ENCODE measurements at places on chromosomes 4 and X.

DNA sequence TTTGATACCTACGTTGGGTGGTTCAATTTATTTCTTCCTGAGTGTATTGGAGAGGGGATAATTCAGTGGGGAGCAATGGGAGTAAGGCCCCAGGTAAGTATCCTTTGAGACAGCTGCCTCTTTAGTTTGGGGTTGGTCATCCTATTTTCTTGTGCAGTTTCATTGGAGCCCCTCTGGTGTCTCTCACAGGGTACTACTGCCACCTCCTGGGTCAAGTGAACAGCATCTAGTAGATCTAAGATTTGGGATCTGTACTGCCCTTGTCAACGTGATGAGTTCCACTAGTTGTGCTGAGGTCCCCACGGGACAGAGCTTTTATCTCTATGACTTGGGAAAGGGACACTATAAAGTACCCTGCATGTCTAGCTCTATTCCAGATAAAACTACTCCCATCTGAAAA, 80.6 kb downstream of the PBDC1 start:
- peak; percentile 8 for DNase-seq

DNA sequence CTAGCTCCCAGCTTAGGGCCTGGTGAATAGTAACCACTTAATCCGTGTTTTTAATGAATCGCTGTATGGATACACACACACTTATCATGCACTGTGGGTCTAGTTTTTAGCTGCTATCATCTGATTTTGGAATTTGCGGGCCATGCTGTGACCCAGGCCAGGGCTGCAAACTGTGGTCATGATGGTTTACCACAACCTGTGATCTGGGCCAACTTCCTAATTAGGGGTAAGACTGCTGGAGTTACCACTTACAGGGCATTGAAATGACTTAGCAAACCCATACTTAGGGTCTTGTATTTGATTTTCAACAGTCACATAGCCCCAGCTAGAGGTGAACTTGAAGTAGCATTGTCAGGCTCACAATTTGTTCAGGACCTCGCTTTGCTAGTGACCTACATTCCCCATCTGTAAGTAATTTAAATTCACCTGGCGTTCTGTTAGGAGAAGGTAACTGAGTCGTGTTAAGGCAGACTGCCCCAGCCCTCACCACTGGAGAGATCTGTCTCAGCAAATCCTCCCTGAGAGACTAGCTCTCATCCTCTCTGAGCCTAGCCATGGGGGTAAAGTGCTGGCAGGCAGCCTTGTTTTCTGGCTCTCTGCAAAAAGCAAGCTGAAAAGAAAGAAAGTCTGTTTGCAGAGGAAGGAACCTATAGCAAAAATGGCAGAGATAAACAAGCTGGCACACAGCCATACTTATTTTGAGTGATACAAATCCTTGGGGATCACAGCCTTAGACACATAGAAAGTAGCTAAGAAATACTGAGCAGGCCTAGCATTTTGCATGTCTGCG, 33.8 kb upstream of the EGFL6 start:
- DNase-seq, result no peak

- DNase-seq, result no peak
These were observed 42.9 kb downstream of the SLC9A7 start for GRCh38 chrX:46715997-46716396.

GRCh38 chr4:165630671-165631070, 242.4 kb upstream of the TLL1 start:
- no peak for DNase-seq

DNA sequence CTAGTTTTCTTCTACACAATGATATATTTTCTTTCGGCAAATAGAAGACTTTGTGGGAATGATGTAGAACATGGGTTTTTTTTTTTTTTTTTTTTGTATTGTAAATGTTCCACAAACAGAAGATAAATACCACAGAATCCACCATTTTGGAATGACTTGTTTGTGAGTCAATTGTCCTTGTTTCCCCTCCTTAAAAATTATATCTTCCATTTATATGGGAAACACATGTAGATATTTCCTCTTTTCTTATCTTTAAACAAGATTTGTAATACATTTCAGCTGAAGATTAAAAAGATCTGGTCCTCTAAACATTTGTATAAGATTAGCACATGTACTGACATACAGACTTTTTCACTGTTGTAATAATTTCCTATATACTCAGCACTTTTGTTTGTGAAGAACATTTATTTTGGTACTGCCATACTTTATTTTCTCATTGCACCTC, 304.6 kb downstream of the SPRY1 start:
- no peak for DNase-seq

DNA sequence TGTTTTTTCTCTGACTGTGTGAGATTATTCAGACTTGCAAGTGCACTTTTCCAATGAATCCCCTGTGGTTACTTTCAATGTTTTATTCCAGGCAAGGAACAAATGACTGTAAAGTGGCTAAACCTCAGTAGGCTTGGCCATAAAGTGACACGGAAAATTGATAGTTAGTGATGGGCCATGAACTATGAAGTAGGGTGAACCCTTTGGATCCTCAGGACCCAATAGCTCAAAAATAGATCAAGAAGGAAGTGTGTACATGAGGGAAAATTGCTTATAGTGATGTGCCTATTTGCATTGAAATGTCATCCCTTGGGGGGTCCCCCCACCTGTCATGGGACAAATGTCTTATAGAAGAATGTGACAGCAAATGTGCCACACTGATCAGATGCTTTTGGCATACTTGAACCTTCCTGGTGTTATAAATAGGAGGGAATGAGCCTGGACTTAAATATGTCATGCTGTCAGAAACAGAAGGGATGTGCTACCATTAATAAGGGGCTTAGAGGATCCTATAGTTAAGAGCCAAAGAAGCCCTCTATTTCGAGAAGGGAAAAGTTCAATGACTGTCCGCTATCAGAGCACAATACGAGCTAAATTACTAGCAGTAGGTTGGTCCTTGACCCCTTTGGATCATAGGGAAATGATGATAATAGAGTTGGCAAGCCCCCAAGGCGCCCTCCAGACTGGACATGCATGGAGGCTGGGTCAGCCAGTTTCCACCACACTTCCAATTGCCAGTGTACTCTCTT, 30.3 kb downstream of the SLC16A2 start:
- DNase-seq, result no peak

- no peak for DNase-seq
These were observed 84.9 kb upstream of the ATOH1 start for GRCh38 chr4:93743635-93744034.

DNA sequence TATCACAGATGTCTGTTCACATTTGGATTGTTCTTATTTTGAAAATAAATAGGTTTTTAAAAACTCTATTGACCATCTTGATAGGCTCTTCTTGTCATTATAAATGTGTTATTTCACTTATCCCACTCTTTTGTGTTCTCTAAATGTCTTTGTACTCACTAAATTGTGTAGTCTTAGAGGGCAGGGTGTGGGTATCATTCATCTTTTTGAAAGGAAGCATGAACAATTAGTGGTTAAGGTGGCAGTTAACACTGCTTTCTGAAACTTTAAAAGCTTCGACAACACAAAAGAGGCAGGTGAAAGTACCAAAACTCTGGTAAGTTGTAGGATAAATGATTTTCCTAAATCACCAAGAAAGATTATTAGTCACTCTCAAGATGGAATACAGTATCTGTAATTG, 83.2 kb downstream of the IL15 start:
- no peak for DNase-seq

- DNase-seq, result no peak
These were observed 2185.1 kb upstream of the TENM3 start for GRCh38 chr4:180057891-180058671.

GRCh38 chr4:141132709-141133145, 542 bp downstream of the RNF150 start:
- no peak for DNase-seq

- DNase-seq, result no peak
These were observed 183.5 kb upstream of the FSTL5 start for GRCh38 chr4:162347156-162347841.

GRCh38 chr4:56288663-56289062, 98.6 kb downstream of the AASDH start:
- DNase-seq, result no peak

GRCh38 chr4:76634220-76634619, 199.2 kb downstream of the SHROOM3 start:
- no peak for DNase-seq

DNA sequence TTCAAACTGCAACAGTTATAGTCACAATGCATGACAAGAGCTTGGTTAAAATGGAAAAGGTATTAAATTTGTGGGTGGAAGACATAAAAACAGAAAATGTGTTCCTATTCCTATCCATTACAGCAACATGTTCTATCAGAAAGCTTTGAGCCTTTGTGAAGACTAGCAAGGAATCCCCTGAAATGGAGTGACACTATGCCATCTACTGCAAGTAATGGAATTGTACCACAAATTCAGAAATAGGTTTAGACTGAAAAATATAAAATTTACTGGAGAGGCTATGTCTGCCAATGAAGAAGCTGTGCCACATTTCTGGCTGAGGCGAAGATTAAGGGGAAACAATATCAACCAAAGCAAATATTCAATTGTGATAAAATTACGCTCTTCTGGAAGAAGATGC, 247.9 kb downstream of the ADAM29 start:
- no peak for DNase-seq

GRCh38 chr4:53702334-53703266, 111.3 kb upstream of the LNX1 start:
- no peak for DNase-seq

GRCh38 chrX:106894392-106894909, 8.7 kb downstream of the RIPPLY1 start:
- peak; percentile 29 for DNase-seq

DNA sequence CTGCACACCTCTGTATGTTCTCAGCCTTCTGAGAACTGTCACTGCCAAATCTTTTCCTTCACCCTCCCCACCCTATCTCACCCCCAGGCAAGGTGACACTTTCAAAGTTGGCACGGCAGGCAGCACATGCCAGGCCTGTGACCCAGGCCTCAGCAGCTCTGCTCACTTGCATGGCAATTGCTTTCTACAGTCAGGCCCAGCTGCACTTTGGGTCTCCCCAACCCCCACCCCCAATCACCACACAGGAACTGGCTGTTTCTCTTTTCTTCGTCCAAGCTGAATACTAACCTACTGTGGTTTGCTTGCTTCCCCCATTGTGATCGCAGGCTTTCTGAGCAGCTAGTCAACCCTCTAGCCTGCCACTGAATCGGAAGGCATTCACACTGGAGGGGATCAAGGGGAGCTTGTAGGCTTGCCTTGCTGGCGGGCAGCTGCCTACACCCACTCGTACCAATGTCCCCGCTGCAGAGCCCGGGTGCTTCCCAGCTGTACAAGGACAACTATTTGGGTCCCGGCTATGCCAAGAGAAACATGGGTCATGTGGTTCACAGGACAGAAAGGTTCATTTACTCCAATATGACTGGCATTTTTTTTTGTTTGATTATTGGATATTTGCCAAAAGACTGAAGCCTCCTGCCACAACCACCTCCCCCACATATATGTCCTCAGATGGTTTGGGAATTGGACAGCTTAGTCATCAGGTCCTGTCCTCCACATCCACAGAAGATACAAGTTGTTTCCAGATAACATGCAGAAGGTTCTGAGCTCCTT, 28.1 kb downstream of the SLC25A43 start:
- no peak for DNase-seq

DNA sequence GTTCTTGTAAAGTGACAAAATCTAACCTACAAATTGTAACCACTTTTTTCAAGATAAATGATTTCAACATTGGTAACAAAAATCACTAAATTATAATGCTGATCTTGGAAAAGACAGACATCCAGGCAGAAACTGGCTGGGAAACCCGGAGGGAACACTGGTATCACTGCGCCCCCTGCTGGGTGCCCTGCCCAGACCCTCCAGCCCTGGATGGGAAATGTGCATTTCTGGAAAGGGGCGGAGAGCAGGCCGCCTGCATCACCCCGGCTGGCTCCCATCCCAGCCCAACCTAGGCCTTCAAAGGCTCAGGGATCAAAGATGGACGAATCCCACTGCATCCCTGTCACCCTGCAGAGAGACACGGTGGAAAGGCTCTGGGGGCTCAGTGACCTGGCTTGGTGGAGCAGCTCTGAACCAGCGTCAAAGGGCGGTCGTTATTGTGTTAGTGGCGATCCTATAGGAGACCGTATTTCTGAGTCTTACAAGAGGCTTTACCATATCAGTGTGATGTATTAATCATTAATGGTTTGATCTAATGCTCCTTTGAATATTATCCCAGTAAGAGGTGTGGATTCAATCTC, 37.3 kb downstream of the ACOX3 start:
- DNase-seq, result peak; percentile 36

DNA sequence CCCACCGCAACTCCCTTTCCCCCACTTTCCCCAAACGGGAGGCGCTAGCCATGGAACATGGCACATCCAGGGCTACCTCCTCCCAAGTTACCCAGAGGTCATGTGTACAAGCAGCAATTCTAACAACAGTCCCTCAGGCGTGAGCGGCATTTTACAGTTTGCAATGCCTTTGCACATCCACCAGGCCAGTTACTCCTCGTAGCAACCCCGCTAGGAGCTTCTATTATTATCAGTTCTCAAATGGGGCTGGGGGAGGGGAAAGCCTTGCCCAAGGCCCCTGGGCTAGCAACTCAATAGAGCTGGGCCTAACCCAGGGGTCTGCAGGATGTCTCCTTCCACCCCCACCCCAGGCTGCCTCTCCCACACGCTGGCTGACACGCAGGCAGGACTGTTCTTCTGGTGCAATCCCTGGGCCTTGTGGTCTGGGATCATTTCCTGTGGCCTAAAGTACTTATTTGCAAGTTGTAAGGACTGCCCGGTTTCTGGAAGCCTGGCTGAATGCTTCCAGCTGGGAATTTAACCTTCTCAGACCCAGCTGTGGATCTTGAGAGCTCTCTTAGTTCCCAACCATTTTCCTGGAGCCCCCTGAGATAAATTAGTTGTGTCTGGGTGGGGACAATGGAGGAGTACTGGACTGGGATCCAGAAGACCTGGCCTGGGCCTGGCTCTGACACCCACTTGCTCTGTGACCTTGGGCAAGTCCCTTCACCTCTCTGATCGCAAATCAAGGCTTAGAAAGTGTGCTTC, 27.7 kb downstream of the PJA1 start:
- no peak for DNase-seq

DNA sequence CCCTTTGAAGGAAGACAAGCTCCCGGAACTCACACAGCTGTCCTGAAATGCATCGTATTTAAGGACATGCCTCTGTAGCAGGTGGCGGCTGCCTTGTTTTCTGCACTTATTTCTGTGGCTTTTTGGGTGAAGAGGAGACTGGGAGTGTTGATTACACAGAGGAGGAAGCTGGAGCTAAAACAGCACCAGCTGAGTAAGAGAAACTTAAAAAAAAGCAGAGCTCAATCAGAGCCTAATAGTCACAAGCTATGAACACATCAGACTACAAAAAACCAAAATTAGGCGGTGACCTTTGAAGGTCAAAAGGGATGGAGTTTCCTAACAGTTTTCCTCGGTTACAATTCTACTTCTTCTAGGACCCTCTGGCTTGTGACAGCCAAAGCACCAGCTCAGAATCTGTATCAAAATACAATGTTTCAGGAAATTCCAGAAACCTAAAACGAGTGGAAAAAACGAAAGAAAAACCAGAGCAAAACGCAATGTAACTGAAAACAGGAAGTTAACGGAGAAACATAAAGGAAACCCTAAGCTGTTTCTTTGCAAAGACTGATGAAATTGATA, 13.5 kb downstream of the PRKX start:
- peak; percentile 19 for DNase-seq

GRCh38 chr4:36078319-36078718, 166.0 kb downstream of the ARAP2 start:
- DNase-seq, result no peak
